Cerebellar nuclear complex (tissue), 1 donor: ENCODE measurements at places on chromosomes 3 and 15.

GRCh38 chr3:17605032-17605431, 137.4 kb downstream of the TBC1D5 start:
- DNase-seq: no peak

GRCh38 chr3:73314151-73314951, 252.9 kb downstream of the EBLN2 start:
- no peak for DNase-seq

DNA sequence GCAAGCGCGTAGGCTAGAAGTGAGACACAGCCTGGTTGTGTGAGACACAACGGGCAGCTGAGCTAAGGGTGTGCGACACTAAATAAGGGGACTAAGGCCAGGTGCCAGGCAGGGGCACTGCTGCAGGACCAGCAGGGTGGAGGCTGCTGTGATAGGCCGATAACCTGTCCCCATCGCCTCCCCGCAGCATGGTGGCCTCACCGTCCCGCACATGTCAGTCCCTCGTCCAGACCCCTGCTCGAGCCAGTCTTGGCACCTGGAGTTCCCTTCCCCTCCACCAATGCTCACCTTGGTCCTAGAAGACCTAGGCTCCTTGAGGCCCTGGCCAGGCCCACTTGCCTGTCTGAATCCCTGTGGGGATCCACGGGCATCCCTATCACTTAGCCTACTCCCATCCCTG, 96.1 kb downstream of the HMG20A start:
- no peak for DNase-seq

DNA sequence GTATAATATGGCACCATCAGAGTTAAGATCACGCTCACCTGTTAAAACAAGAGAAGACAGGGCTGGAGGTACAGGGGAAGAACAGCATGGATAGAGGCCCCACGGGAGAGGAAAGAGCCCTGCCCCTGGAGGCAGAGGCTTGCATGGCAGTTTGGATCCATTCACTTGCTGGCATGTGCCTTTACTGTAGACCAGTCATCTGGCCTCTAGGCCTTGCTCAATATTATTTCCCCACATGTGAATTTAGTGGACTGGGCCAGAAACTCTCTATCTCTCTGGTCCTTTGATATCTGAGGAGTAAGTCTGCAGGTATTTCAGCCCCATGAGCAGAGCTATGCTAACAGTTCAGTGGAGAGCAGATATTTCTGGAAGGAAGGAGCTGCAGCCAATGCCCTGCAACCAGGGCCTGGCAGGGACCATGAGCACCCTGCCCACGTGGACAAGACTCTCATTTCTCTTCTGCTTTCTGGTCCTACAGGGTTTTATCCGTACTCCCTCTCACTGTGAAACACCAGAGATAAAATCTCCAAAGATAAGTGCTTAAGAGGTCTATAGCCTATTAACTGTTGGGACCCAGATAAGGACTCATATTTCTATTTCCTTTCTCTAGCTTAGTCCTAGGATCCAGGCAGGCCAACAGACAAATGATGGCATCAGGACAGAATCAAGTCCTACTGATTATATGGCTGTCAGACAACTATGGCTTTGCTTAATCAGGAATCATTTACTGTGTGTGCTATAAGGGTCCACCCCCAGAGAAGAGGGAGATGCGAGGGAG, 65.0 kb downstream of the CLDN11 start:
- DNase-seq: no peak

GRCh38 chr3:149145356-149145755, 15.9 kb downstream of the HPS3 start:
- DNase-seq: no peak

GRCh38 chr15:89998141-89998661, 2.9 kb upstream of the ZNF710 start:
- no peak for DNase-seq

- DNase-seq: no peak
Observed at GRCh38 chr15:66684136-66684681, 17.8 kb upstream of the SMAD6 start.

DNA sequence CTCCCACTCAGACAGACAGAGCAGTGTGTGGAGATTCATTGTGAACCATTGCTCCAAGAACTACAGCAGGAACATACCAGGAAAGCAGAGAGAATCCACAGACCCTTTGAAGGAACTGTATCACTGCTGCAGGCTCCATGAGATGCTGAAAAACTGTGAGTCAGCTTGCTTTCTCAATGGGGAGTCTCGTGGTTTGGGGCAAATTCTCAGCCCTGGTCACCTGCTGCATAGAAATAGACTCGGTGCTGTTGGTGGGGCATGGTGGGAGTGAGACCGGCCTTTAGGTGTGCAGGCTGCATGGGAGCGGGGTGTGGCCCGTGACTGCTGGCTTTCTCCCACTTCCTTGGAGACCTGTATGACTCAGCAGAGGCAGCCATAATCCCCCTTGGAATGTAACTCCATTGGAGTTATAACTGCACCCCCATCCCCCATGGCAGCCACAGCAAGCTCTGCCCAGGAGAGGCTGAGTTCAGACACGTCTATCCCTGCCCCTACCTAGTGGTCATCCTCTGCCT, 35.6 kb downstream of the ALCAM start:
- no peak for DNase-seq

- DNase-seq: no peak
Observed at GRCh38 chr15:45665261-45665660, 30.4 kb downstream of the SQOR start.

DNA sequence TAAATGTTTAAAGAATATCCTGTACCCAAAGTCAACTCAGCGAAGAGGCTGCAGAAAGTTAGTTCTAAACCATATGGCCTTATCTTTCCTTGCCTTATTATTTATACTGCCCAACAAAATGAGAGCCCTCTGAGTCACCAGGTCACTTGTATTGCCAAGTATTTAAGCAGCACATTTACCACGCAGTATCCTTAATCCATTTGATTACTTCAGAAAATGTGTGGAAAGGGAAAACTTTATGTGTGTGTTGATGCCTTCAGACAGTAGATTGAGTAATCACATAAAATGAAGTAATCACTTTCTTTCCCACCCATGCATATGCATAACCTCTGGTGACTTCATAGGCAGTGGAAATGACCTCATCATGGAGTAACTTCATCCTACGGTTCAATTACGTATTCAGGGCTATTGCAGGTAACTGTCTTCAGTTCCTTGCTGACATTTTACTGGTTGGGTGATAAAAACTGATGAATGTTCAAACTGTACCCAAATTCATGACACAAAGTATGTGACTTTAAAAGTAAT, 7.5 kb upstream of the CADPS start:
- no peak for DNase-seq

DNA sequence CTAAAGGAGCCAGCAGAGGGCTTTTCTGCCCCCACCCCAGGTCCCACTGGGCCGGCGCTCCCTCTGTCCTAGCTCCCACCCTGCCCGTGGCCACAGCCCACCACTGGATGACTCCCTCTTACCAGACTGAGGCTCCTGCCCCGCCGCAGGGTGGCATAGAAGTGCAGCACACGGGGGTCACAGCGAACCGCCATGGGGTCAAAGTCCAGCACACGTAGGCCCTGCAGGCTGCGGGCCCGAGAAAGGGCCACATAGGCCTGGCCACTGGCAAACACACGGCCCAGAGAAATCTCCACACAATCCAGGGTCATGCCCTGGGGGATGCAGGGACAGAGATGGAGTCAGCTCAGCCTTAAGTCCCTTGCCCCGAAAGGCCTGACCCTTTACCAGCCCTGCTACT, 9.0 kb downstream of the PIF1 start:
- no peak for DNase-seq

- no peak for DNase-seq
Observed at GRCh38 chr15:70604666-70605315, 158.6 kb downstream of the UACA start.

- no peak for DNase-seq
Observed at GRCh38 chr3:33658621-33658990, 59.4 kb downstream of the CLASP2 start.

- no peak for DNase-seq
Observed at GRCh38 chr3:4517643-4518311, 24.6 kb downstream of the ITPR1 start.

DNA sequence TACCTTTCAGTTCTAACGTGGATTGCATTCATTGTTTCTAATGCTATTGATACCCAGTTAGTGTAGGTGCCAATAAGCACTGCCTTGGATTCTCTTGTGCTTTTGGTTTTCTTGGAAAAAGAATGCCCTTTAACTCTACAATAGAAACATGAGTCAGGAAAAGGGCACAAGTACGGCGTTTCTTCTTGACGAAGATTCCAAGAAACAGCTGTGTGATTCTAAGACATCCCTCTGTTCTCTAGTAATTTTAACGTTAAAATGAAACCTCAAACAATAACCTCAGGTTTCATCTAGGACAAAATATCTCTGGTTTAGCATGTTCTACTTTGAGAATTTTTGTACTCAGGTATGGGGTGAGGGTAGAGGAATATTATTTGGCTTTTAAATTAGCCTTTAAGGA, 540.5 kb upstream of the ATP11B start:
- DNase-seq: no peak

GRCh38 chr15:26128611-26129140, 265.5 kb upstream of the ATP10A start:
- no peak for DNase-seq

- DNase-seq: no peak
Observed at GRCh38 chr3:141860086-141860669, 16.3 kb upstream of the ATP1B3 start.

DNA sequence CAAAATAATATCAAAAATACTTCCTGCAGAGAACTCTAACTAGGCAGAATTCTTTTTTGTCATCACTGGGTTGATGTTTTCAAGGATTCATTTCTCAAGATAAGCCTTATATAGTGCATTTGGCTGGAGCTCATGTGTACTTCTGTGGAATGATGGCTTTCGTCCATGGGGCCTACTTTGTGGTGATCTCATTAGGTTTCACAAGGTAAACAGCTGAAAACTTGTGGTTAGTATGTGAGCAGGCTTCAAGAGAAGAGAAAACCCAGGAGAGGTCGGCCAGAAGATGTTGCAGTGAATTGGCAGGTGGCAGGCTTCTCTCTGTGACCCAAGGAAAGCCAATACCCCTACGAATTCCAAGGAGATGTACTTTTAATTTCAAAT, 121.4 kb upstream of the PHLDB2 start:
- DNase-seq: no peak

- DNase-seq: no peak
Observed at GRCh38 chr15:87777054-87777561, 479.4 kb downstream of the NTRK3 start.

- DNase-seq: no peak
Observed at GRCh38 chr3:158810823-158811724, 9.2 kb downstream of the MFSD1 start.

GRCh38 chr3:46433841-46434240, 26.8 kb downstream of the CCRL2 start:
- DNase-seq: no peak

DNA sequence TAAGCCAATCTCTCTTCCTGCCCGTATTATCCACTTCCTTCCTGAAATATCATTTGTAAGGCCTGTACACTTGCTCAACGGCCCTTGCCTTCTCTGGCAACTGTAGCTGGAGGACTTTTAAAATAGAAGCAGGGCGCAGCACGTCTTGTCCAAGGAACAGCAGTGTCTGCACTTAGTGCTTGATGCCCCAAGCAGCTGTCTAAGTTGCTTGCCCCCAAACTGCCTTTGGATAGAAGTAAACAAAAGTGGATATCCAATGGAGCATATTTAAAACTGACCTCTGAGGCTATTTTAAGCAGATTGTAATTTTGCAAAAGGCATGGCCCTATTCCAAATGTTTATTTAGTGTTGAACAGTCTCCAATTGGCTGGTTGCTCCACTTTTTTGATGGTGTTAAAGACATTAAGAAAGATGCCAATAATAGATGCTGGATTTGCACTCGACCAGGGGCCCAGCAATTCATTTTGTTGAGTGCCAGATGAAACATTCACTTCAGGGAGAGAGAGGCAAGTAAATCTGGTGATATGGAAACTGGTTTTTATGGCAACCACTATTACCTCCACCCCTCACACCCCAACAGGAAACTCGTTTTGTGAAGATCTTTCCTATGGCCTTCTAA, 526.8 kb upstream of the TBL1XR1 start:
- no peak for DNase-seq

GRCh38 chr15:29278436-29279105, 8.9 kb upstream of the NSMCE3 start:
- no peak for DNase-seq

DNA sequence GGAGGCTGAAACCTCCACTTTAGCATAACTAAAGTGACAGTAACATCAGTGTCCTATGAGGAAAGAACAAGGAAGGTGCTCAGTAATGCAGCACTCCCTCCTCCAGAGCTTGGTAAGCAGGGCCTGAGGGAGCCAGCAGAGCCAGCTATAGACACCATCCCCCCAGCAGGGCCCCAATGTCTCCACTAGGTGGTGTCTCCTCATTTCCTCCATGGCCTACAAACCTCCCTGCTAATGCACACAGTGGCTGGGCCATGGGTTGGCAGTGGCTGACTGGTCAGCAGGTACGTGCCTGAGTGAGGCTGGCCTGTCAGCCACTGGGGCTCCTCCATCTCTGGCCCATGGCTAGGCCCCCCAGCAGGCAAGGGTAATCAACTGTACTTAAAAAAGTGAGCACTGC, 13.6 kb downstream of the MRPS25 start:
- no peak for DNase-seq

DNA sequence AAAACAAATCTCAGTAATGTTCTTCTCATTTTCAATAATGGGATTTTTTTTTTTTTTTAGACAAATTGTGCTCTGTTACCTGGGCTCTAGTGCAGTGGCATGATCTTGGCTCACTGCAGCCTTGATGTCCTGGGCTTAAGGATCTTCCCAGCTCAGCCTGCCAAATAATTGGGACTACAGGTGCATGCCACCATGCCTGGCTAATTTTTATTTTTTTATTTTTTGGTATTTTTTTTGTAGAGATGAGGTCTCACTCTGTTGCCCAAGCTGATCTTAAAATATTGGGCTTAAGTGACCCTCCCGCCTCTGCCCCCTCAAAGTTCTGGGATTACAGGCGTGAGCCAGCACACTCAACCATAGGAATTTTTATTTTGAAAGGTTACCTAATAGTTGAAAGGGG, 126.2 kb downstream of the MDFIC2 start:
- DNase-seq: no peak

GRCh38 chr3:42572278-42572677, 9.5 kb downstream of the SEC22C start:
- no peak for DNase-seq

DNA sequence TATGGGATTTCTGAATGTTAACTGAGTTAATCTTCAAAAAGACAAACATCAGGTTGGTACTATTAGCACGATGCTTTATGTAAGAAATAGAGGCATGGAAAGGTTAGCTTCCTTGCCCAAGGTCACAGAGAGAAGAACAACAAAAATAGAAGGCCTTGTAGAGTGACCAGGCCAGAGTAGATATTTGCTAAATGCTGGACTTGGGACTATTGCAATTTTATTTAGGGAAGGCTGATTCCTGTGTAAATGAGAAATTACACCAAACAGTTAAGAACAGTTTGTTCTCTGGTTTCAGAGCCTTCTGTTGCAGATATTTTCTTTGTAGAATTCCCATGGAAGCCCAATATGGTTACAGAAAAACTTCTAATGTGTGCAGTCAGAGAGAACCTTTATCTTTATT, 16.4 kb upstream of the SLITRK3 start:
- no peak for DNase-seq

- no peak for DNase-seq
Observed at GRCh38 chr15:40149339-40149738, 11.5 kb upstream of the BUB1B start.
